ENCODE measurements at places on chromosomes 5 and 9.

GRCh38 chr5:97107318-97107717 lies 35.1 kb downstream of the LIX1 start:
- no peak for DNase-seq

DNA sequence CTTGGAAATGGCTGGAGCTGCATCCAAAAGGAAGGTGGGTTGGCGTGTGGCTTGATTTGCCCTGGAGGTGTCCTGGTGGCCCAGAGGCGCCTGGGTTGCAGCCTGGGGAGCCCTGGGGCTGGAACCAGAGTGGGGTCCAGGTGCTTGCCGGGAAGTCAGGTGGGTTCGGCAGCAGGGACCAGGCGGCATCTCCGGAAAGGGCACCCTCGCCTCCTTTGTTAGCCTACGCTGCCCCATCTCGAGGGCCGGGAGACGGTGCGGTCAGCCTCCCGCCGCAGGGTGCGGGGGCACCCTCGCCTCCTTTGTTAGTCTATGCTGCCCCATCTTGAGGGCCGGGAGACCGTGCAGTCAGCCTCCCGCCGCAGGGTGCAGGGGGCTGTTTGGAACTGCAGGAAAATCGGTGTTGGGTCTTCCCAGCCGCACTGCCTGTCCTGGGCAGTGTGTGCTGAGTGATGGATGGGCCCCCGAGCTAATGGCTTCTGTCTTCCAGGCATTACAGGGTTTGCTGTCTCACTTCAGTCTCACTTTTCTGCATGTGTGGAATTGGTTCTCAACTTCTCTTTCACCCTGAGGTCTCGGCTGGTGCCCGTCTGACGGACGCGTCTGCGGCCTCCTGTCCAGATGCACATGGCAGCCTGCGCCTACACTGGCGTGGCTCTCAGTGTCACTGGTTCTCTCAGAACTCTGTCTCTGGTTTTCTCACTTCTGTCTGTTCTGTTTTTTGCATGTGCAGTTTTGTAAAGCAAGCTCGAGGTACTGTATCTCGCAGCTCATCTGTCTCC lies 139.0 kb downstream of the CACNA1B start:
- no peak for DNase-seq

DNA sequence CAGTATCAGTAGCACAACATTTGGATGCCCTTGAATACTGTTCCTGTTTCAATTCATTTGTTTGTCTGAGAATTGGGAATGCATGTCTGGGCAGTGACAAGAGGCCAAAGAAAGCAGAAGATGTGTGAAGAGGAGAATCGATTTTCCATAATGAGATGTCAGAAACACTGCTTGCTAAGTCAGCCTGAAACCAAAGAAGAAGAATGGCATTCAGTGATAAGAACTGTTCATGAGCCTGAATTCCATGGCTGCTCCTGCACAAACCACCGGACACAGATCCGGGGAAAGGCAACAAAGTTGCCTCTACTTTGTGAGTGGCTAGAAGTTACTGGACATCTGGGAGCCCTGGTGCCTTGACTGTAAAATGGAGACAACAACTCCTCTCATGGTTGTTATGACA lies 207.2 kb upstream of the RASEF start:
- DNase-seq: no peak

DNA sequence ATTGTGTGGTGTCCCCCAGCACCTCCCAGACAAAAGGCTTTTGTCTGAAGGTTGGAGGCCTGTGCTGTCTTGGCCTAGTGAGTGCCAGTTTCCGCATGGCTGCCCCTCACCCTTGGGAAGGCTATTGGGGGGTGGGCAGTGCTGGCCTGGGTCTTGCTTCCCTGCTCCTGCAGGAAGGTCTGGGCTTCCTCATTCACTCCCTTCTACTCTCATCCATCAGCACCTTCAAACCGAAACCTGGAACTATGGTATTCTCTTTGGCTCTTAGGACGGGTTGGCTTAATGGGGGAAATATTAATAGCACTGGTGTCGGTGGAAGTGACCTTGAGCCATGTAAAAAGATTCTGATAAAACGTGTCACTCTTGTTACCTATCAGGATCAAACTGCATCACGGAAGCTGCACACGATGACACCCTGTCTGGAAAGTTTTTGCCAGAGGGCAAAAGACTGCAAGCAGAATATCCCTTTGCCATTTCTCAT lies 34.0 kb upstream of the GLRX start:
- DNase-seq: no peak

- no peak for DNase-seq
Observed at GRCh38 chr9:109283012-109283411, 37.8 kb downstream of the EPB41L4B start.
